ENCODE measurements at places on chromosomes 12 and 14.

DNA sequence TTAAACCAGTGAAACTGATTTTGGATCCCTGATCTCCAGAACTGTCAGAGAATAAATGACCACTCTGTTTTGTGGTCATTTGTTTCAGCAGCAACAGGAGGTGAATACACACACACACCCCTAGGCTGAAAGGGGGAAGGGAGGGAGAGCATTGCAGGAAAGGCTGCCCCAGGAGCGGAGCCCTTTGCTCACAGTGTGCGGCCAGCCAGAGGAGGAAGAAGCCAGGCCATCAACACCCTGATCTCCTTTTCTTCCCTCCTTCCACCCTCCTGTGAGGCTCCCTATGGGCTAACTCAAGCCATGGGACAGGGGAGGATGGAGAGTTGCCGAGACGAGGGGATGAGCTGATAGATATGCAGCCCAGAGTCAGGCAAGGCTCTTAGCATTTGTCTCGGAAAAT is 211.9 kb downstream of the TBX5 start:
- DNase-seq: no peak

DNA sequence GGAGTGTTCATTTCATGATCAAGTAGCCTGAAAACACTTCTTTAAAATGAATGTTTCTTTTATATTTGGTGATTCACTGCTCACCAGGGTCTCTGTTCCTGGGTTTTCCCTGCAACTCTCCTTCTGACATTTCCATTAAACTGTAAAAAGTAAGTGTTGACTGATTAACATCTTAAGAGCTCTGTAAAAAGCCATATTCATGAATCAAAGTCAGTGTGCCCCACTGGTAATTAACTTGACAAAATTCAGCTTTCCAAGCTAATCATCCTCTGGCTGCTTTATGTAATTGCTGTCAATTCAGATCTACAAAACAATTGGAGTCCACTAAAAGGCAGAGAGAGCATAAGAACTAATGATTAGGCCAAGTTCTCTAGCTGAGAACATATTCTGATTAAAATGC is 41.6 kb downstream of the CNTN1 start:
- DNase-seq: no peak

GRCh38 chr14:21385188-21385904 is 1.5 kb upstream of the SUPT16H start:
- no peak for DNase-seq

GRCh38 chr12:88577537-88577936 is 2.7 kb downstream of the KITLG start:
- no peak for DNase-seq

DNA sequence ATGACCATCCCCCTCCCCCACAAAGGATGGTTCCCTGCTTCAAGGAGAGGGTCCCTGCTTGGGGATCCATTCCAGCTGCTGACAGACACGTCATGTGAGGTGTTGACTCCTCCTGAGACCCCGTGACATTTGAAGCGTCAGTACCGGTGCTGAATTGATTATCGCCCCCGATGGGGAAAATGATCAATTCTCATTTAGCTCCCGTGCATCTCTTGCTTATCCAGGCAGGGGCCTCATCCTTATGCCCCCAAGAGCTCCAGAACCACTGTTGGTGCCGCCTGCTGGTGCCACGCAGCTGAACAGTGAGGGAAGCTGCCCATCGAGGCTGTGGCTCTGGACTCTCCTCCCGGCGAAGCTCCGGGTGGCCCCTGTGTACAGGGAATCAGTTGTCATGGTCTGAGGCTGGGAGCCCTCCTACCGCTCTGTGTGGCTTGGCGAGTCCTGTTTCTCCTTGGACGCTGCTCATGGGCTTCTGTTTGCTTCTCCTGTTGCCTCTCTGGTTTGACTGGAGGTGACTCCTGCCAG is 4.6 kb downstream of the KIF26A start:
- no peak for DNase-seq

DNA sequence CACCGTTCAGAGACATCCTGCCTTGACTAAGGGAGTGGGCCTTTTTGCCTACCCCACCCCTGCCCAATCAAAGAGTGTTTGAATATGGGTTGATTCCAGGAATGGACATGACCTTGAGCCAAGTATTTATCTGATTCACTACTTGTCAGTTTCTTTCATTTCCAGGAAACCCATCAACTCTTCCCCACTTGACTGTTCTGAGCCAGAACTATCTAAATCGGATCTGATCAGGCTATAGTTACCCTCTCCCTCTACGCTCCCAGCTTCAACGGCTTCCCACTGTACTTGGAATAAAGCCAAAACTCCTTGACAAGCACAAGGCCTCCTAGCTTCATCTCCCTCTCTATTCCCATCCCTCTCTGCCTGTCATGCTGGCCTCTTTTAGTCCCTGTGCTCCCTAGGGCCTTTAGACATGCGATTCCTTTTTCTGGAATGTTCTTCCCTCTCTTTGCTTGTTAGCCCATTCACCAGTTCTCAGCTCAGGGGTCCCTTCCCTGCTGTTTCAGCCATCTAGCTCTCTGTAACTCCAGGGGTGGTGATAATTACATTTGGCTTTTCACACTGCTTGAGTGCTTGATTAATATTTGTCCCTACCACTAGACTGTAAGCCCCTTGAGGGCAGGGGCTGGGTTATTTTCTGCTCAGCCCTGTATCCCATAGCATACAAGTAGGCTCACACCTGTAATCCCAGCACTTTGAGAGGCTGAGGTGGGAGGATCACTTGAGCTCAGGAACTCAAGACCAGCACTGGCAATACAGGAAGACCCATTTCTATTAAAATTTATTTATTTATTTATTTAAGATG is 5.5 kb upstream of the ITPK1 start:
- DNase-seq: no peak

DNA sequence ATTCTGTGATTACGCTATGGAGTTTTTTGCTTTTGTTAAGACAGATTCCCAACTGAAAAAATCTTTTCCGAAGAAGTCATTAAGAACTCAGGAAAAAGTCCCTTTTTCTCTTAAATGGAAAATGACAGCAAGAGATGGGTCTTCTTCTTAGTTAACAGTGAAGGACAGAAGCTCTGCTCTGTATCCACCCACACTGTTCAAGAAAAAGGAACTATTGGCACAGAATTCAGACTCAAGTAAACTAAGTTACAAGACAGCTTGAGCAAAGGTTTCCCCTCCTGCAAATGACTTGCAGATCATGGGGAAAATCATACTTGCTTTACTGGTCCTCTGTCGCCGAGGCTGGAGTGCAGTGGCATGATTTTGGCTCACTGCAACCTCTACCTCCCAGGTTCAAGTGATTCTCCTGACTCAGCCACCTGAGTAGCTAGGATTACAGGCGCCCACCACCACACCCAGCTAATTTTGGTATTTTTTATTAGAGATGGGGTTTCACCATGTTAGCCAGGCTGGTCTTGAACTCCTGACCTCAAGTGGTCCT is 137.1 kb upstream of the AEBP2 start:
- no peak for DNase-seq

GRCh38 chr12:55626154-55626553 is 10.5 kb upstream of the OR10P1 start:
- no peak for DNase-seq

GRCh38 chr12:62618319-62618718 is 151.7 kb downstream of the MON2 start:
- no peak for DNase-seq

- DNase-seq: no peak
Measured at GRCh38 chr12:28130234-28130624, 60.0 kb upstream of the CCDC91 start.

DNA sequence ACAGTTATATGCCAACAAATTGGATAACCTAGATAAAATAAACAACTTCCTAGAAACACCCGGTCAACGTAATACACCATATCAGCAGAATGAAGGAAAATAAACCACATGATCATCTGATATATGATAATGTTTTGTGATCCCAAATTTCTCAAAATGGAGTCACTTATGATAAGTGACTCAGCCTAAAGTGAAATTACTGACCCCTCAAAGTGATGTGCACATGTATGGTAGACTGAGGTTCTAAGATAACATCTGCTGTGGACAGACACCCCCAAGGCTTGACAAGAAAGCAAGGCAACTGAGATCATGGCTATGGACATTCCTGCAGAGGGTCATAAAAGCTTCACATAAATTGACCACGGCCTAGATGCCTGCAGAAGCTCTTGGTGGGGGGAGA is 105.1 kb upstream of the DCN start:
- no peak for DNase-seq

DNA sequence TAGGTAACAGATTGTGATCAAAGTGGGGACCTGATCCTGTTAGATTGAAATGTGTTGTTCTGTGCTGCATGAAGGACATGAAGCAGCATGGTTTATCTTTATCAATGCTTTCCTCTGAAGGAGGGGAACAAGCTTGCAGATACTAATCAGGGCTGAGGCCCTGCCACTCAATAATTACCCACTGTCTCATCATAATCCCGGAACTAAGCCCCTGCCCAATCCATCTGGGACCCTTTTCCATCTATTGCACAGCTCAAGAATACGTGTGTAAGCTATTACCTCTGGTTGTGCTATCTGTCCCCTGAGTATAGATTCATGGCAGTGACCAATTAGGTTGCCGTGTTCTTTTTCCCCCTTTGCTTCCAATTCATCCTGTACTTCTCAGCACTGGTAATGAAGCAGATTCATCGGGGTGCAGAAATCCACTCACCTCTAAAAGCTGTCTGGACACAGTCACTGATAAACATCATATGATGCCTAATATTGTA is 67.8 kb downstream of the OTX2 start:
- DNase-seq: no peak

- DNase-seq: no peak
Measured at GRCh38 chr12:80316222-80316621, 127.8 kb upstream of the PTPRQ start.

DNA sequence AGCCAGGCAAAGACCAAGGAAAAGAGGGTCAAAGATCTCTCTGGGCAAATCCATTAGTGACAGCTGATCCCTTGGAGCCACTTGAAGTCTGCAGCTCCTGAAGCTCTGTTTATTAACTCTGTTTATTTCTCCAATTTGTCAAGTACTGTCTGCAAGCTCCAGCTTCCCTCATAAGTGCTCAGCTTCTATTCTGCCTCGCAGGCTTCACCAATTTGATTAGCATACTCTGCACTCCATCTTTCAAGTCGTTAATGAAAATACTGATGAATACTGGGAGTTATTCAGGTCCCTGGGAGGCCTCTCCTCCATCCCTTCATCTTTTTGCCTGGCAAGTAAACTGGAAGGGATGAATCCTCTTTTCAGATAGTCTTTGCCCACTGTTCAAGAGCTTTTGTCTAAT is 54.3 kb downstream of the TTC9 start:
- DNase-seq: no peak

DNA sequence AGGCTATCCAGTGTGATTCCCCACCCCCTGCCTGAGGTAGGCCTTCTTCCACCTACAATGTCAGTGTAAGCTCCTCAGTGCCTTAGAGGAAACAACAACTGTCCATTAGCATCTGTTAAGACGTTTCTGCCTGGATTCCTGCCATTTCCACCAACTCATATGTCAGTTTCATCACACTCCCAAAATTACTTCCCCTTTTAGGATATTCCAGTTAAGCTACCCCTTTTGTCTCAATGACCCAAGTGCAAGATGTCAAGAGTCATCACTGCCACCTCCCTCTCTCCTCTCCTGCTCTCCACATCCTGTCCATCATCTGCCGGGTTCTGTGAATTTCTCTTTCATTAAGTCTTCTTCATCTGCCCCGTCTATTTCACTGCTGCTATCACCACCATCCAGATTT is 189.4 kb downstream of the DPF3 start:
- no peak for DNase-seq

DNA sequence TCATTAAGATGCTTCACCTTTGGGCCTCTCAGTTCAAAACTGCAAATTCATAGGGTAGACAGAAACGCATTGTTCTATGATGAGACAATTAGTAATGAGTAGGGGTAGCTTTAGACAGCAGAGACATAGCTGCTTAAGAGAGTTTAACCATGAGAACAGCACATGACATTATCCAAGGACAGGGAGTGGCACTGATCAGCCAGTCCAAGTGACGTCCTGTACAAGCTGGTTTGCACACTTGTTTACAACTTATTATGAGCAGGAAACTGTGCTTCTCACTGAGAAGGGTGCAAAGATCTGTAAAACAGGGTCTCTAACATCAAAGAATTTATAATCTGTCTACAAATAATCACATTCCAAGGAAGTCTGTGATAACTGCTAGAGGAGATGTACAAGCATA is 11.2 kb upstream of the SRSF5 start:
- no peak for DNase-seq

GRCh38 chr12:105365231-105365630 is 34.7 kb downstream of the C12orf75 start:
- no peak for DNase-seq

- DNase-seq: no peak
Measured at GRCh38 chr12:1972260-1972659, 32.0 kb downstream of the DCP1B start.

GRCh38 chr12:49357103-49357678 is 10.1 kb upstream of the SPATS2 start:
- no peak for DNase-seq

- DNase-seq: no peak
Measured at GRCh38 chr12:75390156-75390898, 562 bp upstream of the GLIPR1L2 start.

- no peak for DNase-seq
Measured at GRCh38 chr12:131571827-131572226, 139.1 kb upstream of the SFSWAP start.

- DNase-seq: no peak
Measured at GRCh38 chr12:88723219-88723618, 142.9 kb upstream of the KITLG start.

DNA sequence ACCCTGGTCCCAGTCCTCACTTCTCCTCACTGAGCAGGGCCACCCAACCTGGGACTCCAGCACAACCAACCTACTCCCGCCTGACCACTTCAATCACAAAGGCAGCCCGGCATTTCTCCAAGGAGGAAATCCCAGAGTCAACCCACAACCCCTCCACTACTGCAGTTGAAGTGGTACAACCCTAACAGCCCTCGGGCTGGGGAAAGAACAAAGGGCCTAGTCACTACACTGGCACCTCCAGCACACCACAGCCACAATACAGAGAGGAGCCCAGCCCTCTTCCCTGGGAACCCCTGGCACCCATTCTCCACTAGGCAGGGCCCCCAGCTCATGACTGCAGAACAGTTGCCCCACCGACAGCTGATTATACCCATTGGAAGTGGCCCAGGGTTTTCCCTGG is 13.7 kb upstream of the OR5AU1 start:
- DNase-seq: no peak

DNA sequence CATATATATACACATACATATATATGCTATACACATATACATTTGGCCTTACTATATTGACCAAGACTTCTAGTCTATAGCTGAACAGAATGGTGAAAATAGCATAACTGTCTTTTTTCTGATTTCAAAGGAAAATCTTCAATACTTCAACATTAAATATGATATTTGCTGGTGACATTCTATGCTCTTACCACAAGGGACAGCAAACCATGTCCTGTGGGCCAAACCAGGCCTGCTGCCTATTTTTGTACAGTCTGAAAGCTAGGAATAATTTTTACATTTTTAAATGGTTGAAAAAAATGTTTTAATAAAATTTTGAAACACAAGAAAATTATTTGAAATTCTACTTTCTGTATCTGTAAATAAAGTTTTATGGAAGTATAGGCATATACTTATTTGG is 63.6 kb downstream of the EML5 start:
- DNase-seq: no peak

Data from stimulated activated CD4-positive, alpha-beta T cell treated with anti-CD3 and anti-CD28 coated beads, Interleukin-1b, Interleukin-23, amount 100 ng/mL, for 1 hour (primary cell).